Sciatic nerve (tissue), 2 donors: ENCODE measurements at places on chromosomes 3 and 15. TPM values are rescaled to one million over a fixed set of nuclear protein-coding genes. Genes with fewer than 3 reads are reported as not detected.

C15orf39 gene
- total RNA-seq: 25.5 TPM

NEK4 gene
- 31.4 TPM for total RNA-seq

SEMA3B gene
- total RNA-seq: 390 TPM

GRCh38 chr15:60682115-60682514 is 203.2 kb upstream of the ICE2 start:
- DNase-seq: no peak

DNA sequence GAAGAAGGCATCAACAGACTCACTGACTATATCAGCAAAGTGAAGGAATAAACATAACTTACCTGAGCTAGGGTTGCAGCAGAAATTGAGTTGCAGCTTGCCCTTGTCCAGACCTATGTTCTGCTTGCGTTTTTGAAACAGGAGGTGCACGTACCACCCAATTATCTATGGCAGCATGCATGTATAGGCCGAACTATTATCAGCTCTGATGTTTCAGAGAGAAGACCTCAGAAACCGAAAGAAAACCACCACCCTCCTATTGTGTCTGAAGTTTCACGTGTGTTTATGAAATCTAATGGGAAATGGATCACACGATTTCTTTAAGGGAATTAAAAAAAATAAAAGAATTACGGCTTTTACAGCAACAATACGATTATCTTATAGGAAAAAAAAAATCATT is 17.8 kb downstream of the LMOD3 start:
- no peak for DNase-seq

- no peak for DNase-seq
Observed at GRCh38 chr3:110506890-110507289, 564.7 kb upstream of the NECTIN3 start.

CLRN1 gene
- total RNA-seq: not detected

GRCh38 chr3:152444029-152444641 is 175.4 kb downstream of the MBNL1 start:
- no peak for DNase-seq

DNA sequence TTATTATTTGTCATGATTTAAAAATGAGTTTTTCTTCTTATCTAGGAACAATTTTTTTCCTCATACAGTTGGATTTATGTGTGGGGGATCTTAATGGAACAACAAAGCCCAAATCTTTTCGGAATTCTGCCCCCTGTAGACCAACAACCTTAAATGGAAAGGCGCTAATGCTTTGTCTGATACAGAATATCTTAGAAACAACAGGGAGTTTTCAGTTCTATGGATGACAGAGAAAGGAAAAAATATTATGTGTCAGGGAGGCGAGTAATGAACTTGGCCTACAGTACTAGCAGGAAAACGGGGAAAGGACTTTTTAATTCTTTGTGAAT is 592 bp downstream of the MOBP start:
- DNase-seq: no peak

DNA sequence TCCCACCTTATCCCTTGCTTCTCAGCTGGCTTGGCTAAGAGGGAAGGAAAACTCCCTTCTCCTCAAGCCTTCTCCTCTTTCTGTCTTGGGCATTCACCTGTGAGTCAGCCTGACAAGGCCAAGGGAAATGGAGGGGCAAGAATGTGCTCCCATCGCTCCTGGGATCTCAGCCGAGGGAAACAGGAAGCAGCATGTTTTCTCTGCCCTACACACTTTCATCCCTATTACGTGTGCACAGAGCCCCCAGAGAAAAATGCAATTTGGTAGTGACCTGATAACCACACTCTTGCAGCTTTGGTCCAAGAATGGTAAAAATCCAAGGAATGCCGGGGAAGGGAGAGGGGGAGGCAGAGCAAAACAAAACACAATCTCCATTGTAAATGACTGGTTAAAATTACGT is 32.9 kb upstream of the MTMR10 start:
- DNase-seq: no peak

SQOR gene
- 48.0 TPM for total RNA-seq

DNA sequence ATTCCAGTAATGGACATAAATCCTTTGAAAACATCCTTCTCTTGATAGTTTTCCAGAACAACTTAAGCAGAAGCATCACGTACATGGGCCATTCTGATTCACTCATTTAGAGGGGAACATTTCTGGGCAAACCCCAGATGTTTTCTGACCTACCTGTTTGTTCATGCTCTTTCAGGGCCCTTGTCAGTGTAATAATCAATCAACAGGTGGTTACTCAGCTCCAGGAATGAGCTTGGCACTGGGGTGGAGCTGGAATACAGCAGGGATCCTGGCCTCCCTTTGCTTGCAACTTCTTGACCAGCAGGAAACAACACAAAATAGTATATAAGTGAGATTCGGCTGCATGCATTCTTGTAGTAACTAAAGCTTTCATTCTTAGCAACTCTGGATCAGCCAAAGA is 9.2 kb upstream of the UBE2E1 start:
- no peak for DNase-seq

- no peak for DNase-seq
Observed at GRCh38 chr3:119236756-119237155, 3.9 kb downstream of the B4GALT4 start.

DNA sequence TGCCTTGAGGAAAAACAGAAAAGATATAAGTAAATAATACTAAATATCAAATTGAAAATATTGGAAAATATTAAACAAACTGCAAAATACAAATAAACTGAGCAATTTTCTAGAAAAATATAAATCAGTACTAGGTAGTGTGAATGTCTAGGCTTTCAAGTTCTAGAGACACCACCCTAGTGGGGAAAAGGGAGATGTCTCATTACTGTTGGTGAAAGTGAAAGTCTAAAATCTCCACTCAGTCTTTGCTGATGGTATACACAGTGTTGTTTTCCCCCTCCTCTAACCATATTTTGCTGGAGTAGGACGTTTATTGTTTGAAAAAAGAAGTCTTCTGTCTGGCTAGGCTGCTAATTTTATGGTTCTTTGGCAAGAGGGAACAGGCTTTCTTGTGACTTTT is 1368.9 kb downstream of the OTOL1 start:
- no peak for DNase-seq

LRRC31 gene
- total RNA-seq: not detected

DNA sequence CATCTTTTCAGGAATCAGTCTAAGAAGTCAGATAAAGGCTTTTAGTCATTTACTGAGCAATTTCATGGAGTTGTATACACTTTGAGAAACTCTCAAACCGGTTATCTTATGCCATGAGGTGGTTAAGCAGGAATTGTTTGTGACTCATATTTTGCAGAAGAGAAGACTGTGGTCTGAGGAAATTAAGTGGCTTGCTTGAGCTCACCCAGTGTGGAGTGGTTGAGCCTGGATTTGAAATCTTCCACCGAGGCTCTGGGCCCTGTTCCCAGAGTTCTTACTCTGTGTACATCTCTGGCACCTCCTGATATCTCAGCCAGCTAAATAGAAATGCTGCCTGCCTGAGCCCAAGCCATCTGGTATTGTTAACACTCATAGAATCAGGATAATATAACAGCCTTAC is 37.8 kb upstream of the BCL6 start:
- DNase-seq: no peak

- DNase-seq: no peak
Observed at GRCh38 chr3:17023006-17023664, 138.4 kb downstream of the PLCL2 start.

DNA sequence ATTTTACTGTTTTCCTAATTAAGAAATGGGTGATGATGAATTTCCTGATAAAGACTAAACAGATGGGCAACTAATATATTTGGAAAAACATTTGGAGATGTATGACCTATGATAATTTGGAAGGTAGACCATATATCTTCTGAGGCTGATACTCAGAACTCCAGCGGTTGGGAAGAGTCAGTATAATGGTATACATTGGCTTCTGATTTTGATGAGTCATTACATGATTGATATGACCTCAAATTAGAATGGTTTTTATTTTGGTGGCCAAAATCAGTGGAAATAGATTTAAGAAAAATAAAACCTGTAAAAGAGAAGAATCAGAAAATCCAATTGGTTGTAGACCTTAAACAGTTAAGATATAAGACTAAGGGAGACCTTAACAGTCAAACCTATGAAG is 496.4 kb upstream of the ALCAM start:
- no peak for DNase-seq

GRCh38 chr15:52803467-52804306 is 13.6 kb upstream of the ONECUT1 start:
- no peak for DNase-seq

GRCh38 chr15:100332231-100332630 is 9.5 kb downstream of the ADAMTS17 start:
- no peak for DNase-seq

GRCh38 chr3:12922306-12922705 is 80.9 kb upstream of the RPL32 start:
- DNase-seq: no peak

DAZL gene
- total RNA-seq: not detected

DNA sequence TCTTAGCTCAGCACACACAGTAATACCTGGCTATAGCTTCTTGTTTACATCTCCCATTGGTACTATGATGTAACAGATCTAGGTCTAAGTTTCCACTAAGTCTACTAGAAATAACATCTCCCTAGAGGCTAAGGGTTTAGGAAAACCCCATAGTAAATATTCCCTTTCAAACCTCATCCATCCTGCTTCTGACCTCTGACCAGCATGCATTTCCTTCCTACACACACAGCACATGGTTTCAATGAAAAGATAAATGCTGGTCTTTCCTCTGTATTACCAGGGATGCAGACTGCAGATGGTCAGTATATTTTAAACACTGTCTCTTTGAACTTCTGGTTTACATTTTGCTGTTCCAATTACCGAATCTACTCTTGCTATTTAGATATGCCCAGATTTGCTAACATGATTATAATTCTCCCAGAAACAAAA is 96.6 kb downstream of the EFL1 start:
- no peak for DNase-seq

GMPS gene
- 48.7 TPM for total RNA-seq

DNA sequence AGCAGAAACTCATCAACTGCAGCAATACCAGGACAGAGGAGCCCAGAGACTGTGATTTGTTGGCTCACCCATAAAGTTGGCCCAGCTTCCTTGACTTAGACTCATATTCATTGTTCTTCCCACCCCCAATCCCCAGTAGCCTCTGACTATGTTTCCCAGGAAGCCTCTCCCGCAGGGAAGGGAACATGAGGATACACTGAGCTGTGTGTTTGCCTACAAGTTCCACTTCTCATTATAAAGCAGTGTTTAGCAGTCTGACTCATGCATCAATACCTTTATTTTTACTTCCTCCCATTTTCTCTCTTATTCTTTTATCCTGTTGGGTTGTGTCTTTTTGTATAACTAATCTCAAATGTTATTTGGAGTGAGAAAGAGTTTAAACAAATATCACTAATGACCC is 111.6 kb upstream of the PHLDB2 start:
- no peak for DNase-seq

CRYGS gene
- 4.5 TPM for total RNA-seq

GRCh38 chr3:159654183-159655134 is 334.2 kb upstream of the IL12A start:
- no peak for DNase-seq

AGTR1 gene
- 7.2 TPM for total RNA-seq

GRCh38 chr15:70437882-70438451 is 325.4 kb downstream of the UACA start:
- no peak for DNase-seq

PTPN9 gene
- total RNA-seq: 45.3 TPM

GRCh38 chr3:172869368-172869771 is 118.8 kb downstream of the ECT2 start:
- no peak for DNase-seq

GRCh38 chr15:91049378-91050127 is 27.2 kb upstream of the VPS33B start:
- DNase-seq: peak; percentile 70

- no peak for DNase-seq
Observed at GRCh38 chr15:84816694-84817465, at the start of gene ALPK3. TSS of gene ALPK3 (plus strand) at chr15:84817356. CDS start at chr15:84817453, 97 bp downstream.

DNA sequence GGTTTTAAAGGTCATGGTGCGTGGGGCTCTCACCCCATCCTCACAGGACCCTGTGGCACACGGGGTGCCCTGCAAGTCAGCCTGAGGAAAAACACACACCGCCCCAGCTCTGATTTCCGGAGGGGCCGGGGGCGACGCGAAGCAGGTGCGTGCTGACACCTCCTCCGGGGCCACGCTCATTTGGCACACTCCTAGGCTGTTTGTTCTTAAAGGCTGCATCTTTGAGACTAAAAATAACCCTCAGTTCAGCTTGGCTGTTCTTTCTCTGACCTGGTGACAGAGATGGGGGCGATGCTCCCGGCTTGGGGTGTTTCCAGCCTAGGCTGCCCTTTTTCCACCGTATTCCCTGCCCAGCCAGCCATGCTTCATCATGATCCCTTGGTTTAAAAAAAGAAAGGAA is 141.5 kb upstream of the TPM1 start:
- DNase-seq: no peak

DNA sequence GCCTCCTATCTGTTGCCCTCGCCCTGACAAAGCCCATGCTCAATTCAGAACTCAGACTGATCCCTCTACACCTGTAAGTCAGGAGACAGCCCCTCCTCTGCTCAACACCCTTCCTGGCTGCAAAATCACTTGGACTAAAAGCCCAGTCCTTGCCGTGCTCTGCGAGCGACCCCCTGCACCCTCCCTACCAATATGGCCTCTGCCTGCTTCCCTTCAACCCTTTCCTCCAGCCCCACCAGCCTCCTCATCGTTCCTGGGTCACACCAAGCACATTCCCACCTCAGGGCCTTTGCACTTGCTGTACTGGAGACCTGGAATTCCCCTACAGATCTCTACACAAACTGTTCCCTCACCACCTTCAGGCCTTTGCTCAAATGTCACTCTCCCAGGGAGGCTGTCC is 5.2 kb upstream of the SSUH2 start:
- no peak for DNase-seq

DNA sequence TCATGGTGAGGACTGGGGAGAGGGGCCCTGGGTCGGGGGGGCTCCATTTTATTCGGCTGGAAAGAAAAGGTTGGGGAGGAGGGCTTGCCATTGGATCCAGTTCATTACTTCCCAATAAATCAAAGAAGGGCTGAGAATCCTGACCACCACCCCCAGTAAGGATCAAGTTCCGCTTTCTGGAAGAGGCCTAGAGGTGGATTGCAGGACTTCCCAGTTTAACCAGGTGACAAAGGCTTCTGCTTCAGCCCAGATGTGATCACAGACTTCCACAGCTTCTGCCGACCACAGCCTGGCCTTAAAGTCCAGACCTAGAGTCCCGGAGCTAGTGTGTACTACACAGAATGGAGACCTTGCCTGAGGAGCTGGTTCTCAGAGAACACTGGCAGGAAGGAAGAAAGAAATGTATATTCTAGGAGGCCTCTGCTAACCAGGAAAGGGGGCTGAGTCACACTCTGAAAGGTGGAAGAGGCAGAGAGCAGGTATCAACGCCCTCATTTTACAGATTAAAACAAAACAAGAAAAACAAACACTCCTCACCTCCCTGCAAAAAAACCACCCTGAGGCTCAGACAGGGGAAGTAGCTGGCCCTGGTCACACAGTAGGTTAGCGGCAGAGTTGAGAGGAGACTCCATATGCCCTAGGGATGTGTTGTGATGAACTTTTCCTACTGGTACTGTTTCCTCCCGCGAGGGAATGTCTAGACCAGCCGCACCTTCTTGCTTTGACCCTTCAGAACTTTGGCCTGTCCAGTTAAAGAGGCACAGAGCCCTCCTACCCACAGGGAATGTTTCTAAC is 1.1 kb upstream of the CEMIP start:
- no peak for DNase-seq

- no peak for DNase-seq
Observed at GRCh38 chr3:150421799-150422548, 13.9 kb downstream of the TSC22D2 start.

- DNase-seq: no peak
Observed at GRCh38 chr15:87549860-87550259, 706.7 kb downstream of the NTRK3 start.
